ENCODE measurements at places on chromosomes 5 and 9. TPM values are rescaled to one million over a fixed set of nuclear protein-coding genes. Genes with fewer than 3 reads are reported as not detected.

DNA sequence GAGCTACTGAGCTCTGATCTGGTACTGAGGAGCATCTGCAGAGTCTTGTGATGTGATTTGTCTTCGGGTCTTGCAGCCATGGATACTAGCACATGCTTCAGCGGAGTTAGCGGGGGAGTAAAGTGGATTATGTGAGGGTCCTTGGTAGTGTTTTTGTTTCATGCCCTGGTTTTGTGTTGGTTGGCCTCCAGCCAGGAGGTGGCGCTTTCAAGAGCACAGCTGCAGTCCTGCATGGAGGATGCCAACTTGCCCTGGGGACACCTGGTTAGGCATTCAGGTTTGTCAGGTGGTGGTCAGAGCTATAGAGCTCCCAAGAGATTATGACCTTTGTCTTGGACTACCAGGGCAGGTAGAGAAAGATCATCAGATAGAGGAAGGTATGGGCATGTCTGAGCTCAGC is 185.8 kb upstream of the CDH6 start:
- DNase-seq: no peak

DNA sequence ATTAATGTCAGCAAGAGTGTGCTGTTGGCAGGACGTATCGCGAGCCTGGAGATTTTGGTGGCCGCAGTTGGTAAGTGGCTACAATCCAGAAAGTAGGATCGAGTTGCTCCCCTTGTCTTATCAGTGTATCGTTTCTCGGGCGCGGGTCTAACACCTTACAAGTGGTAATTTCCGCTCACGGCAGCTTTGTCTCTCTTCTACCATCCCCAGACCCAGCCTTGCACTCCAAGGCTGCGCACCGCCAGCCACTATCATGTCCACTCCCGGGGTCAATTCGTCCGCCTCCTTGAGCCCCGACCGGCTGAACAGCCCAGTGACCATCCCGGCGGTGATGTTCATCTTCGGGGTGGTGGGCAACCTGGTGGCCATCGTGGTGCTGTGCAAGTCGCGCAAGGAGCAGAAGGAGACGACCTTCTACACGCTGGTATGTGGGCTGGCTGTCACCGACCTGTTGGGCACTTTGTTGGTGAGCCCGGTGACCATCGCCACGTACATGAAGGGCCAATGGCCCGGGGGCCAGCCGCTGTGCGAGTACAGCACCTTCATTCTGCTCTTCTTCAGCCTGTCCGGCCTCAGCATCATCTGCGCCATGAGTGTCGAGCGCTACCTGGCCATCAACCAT is 1.1 kb downstream of the PTGER4 start:
- no peak for DNase-seq

DNA sequence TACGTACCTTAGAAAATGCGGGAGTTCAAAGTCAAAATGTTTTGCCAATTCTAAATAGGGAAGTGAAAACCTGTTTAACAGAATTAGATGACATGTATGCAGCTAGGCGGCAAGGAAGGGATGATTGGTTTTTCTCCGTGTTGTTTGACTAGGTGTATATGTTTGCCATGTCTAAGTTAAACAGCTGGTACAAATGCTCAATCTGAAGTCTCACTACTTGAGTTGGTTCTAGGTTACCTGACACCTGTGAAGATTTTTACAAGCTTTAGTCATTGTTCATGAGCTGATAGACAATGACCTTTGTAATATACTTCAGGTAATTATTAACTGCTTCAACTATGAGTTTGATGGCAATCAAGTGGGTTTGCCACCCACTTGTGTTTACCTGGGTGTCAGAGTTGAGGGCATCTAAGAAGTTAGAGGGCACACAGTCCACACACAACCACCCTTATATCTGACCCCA is 74.3 kb downstream of the SLC44A1 start:
- no peak for DNase-seq

Gene ZNF354B
- total RNA-seq: 27.1 TPM

Gene DBN1
- 139 TPM for total RNA-seq

Gene EIF4E1B
- 0.27 TPM for total RNA-seq

Gene CTSV
- total RNA-seq: 1.3 TPM

Gene CNTNAP3
- 18.4 TPM for total RNA-seq
